ENCODE measurements at places on chromosomes 1 and 21.

DNA sequence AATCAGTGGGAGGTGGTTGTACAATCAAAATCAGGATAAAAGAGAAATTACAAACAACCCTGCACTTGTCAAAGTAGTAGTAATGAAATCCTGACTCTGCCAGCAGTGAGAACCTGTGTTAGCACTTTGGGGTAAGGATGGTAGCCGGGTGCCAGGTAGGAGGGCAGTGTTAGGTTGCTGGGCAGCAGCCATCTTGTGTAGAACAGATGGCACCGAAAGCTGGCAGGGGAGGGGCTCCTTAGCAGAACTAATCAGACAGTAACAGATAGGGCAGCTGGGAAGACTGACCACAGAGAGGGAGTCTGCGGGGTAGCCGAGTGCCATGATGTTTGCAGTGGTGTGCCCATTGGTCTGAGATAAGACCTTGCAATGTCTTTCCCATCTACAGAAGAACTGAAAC lies 137.3 kb downstream of the SDCCAG8 start:
- no peak for DNase-seq

DNA sequence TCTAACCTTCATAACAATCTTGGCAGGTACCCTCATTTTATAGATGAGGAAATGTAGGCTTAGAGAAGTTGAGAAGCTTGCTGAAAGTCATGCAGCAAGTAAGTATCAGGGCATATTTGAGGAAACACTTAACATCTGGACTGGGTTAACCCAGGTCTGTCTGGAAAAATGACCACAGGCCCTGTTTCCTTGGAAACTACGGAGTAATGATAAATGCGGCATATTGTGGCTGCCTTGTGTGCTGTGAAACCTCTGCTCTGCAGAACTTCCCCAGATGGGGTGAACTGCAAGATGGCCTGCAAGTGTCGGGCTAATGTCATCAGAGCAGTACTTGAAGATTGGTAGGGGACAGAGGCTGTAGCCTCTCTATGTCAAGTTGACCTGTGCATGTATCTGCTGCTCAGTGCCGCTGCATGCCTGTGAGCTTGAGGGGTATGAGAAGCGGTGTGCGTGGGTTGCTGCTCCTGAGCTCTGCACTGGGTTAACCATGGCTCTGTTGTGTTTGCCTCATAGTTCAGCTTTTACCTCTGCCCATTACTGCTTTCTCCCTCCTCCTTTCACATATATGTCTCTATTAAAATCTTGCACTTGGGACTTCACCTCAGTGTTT lies 83.1 kb downstream of the WDR3 start:
- no peak for DNase-seq

DNA sequence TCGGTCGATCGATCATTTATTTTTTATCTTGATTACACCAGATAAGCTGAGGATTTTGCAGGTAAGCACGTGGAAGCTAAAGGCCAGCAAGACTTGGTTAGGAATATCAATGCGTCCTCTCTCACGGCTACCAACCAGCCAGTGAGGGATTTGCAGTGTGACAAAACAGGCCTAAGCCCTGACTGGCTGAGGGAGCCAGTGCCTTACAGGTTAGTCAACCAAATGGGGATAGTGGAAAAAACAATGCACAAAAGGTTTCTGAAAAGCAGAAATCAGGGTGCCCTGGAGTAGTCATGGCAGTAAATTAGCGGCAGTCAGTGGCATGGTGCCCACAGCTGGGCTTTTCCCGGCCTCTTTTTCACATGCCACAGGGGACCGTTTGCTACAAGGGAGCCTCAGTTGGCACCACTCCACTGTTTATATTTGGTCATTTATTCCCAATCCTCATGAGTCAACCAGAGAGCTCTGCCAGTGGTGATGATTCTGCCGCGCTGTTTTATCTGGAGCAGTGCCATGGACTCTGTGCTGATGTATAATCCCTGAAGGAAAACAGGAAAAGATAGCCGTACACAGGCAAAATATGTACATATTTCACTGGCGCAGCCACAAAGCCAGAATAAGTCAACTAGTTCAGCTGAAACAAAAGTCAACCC lies 167.6 kb downstream of the RHOU start:
- DNase-seq: no peak

GRCh38 chr1:209155546-209155945 lies 428.0 kb upstream of the CAMK1G start:
- no peak for DNase-seq

DNA sequence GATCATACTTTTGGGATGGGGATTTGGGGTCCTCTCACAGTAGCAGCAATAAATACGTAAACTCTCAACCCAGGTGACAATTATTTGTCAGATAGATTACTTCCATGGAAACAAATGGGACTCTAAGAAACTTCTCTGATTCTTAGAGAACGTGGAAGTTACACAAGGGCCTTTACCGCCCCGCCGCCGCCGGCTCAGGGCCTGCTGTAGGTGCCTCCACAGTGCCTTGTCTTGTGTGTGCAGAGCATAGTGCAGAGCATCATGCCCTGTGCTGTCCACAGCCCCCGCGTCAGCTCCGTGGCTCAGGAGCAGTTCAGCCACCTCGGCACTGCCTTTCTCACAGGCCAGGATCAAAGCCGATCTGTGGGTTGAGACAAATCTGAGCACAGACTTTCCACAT lies 11.0 kb downstream of the ANKRD35 start:
- no peak for DNase-seq

- no peak for DNase-seq
These were observed 11.6 kb upstream of the CD247 start for GRCh38 chr1:167529829-167530474.

DNA sequence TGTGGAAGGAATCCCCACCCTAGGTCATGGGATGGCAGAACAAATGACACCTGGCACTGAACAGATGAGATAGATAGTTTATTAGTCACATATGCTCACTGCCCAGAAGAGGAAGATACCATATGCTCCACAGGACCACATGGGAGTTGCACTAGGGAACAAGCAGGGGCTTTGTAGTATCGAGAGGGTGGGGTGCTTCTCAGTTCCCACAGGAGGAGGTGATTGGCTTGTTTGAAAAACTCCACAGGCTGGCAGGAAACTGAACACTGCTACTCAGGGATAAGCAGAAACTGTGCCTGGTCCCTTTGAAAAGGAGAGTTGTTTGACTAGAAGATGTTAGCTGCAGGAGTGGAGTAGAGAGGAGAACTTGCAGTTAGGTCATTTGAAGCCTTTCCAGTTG lies 31.9 kb upstream of the RXRG start:
- no peak for DNase-seq

DNA sequence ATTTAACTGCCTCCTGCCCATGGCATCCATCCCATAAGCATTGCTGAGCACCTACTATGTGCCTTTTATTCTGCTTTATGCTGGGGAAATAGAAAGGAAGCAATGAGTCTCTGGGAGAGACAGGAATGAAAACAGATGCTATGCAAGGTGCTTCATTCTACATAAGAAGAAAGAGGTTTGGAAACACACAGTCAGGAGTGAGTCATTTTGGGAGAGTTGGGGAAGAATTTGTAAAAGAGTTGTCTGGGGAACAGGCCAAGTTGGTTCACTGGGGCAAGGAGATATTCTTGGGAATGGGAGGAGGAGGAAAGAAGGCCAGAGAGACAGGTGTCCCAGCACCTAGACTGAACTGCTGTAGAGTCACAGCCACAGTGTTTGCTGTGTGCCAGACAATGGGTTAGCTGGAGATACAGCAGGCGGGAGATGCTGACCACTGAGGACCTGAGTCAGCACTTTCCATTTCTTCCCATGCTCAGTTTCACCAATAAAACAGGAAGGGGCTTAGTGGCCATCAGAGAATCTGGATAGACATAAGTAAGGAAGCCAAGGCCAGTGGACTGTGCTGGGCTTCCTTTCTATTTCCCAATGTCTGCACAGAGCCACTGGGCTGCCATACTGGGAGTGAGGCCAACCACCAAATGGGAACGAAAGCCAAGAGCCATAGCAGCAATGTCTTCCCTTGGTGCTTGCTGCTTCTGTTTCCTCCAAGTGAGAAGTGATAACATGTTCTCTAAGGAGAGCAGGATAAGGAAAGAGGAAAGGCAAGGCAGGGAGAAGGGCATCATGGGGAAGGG lies 187.7 kb upstream of the USP24 start:
- DNase-seq: no peak

- DNase-seq: no peak
These were observed 380.8 kb downstream of the NPHP4 start for GRCh38 chr1:5611431-5611830.

DNA sequence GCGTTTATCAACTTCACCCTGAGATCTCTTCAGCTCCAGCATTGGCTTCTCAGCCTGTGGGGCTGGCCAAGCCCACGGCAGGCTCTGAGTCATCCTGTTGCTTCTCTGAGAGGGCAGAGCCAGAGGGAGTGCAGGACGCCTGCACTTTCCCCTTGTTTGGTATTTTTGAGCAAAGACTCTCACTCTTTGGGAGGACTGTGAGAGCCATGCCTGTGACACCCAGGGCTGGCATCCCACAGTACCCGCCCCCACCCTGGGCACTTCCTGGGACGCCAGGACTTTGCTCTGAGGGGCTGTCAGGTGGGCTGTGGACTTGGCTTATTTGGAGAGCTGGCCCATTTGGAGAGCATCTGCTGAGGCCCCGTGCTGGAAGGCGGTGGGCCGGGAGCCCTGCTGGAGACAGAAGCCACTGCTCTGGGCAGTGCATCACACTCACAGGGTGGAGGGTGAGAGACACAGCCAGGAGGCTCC lies 37.4 kb downstream of the VANGL1 start:
- DNase-seq: no peak

- no peak for DNase-seq
These were observed 23.7 kb upstream of the PEX19 start for GRCh38 chr1:160308451-160309184.

- no peak for DNase-seq
These were observed 270.2 kb downstream of the FOXD2 start for GRCh38 chr1:47708019-47708535.

GRCh38 chr1:201506092-201506491 lies 831 bp downstream of the CSRP1 start:
- no peak for DNase-seq

DNA sequence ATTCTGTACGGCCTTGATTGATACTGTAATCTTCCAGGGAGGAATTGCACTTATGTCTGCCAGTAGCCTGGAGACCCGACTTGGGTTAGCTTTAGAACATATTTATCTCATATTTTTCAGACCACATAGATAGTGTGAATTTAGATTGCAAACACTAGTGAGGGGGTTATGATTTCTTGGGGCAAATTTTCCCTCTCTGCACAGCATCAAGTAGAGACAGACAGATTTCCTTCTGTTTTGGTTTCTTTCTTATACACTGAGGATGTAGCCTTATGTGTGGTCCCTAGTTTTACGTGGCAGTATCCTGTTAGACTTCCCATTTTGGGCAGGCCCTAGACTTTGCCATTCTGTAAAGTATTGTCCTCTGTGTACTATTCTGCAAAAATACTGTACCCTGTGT lies 29.0 kb downstream of the SOAT1 start:
- DNase-seq: no peak

DNA sequence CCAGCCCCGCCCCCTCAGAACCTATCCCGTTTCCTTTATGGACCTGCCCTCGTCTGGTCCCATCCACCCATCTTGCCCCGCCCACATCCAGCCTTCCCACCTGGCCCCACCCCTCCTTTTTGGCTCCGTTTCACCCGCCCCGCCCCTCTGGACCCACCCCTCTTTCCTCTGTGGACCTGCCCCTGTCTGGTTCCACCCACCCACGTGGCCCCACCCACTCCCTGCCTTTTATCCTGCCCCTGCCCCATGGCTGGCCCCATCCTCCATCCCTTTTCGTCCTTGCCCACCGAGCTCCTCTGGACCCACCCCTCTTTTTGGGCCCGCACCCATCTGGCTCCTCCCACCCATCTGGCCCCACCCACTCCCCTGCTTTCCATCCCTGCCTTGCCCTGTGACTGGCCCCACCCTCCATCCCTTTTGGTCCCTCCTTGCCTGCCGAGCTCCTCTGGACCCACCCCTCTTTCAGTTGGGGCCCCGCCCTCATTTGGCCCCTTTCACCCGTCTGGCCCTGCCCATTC lies 177.3 kb downstream of the CAMTA1 start:
- peak; percentile 65 for DNase-seq

GRCh38 chr1:17084787-17085186 lies 31.0 kb upstream of the SDHB start:
- no peak for DNase-seq

DNA sequence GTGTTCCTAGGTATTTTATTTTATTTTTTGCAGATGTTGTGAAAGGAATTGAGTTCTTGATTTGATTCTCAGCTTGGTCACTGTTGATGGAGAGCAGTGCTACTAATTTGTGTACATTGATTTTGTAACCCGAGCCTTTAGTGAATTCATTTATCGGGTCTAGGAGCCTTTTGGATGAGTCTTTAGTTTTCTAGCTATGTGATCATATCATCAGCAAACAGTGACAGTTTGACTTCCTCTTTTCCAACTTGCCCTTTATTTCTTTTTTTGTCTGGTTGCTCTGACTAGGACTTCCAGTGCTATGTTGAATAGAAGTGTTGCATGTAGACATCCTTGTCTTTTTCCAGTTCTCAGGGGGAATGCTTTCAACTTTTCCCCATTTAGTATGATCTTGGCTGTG lies 138.9 kb downstream of the LHX8 start:
- no peak for DNase-seq

- DNase-seq: no peak
These were observed 122.3 kb upstream of the CXADR start for GRCh38 chr21:17390569-17390968.

DNA sequence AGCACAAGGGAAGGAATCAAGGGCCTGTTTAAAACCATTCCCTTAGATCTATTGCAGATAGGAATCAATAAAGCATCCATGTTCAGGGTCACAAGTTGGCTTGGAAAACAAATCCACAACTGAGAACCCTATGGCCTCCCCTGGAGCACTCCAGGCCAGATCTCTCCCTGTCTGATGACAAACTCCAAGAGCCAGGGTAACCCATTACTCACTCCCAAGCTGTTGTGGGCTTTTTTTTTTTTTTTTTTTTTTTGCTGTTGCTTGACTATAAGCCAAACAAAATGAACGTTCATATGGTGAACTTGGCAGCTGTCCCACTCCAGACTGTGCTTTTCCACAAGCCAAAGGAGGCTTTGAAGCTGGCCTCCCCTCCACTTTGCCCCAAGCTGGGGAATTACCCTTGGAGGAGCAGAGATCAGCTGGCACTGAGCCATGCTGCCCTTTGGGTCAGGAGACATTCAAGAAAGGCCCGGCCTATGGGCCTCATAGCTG lies 35.7 kb upstream of the VAV3 start:
- DNase-seq: no peak

DNA sequence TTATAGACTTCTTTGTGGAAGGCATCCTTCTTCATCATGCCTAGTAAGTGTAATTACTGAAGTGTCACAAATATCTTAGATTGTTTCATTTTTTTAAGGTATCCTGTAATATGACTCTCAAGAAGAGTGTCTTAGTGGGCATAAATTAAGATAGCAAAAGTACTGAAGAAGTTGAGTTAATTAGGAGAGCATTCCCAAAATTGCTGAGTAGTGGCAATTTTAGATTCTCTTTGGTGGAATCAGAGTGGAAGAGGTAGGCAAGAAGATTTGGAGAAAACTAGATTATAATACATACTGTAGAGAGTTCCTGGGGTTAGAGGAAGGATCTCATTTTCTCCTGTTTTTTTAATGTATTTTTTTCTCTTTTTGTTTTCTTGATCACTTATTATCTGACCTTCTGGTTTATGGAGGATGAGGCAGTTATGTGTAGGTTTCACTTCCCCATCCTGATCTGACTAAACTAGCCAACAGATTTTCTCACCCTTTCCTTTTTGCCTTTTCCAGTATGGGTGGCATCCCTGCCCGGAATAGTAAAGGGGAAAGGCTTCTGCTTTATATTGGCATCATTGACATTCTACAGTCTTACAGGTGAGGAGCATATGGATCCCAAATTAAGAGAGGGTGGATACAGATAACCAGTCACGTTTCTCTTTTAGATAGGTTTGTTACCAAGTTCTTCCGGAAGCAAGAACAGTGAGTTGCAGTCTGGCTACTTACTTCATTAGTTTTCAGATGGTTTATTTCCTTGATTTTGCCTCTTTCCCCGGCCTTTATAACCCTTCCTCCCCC lies 16.7 kb upstream of the PSMD4 start:
- DNase-seq: no peak

Data from stimulated activated CD4-positive, alpha-beta T cell treated with anti-CD3 and anti-CD28 coated beads, Interleukin-12 subunit alpha, Interleukin-12 subunit beta, amount 100 ng/mL, for 48 hours (primary cell).